Endothelial cell of umbilical vein (primary cell): ENCODE measurements at places on chromosomes 12 and 14. TPM values are rescaled to one million over a fixed set of nuclear protein-coding genes. Genes with fewer than 3 reads are reported as not detected.

GRCh38 chr12:57522887-57523705 lies 472 bp downstream of the MBD6 start:
- peak; percentile 72 for DNase-seq

GRCh38 chr14:36222952-36223468 lies 46.5 kb upstream of the PTCSC3 start:
- no peak for DNase-seq

The MYO1H gene
- not detected in 2 replicates for polyA plus RNA-seq

The STAC3 gene
- 0.08 and 0.36 TPM in 2 replicates for polyA plus RNA-seq
